Neural crest cell (in vitro differentiated cells): ENCODE measurements at places on chromosomes 2 and 18. TPM values are rescaled to one million over a fixed set of nuclear protein-coding genes. Genes with fewer than 3 reads are reported as not detected.

GRCh38 chr2:151150331-151151320 is 111.0 kb downstream of the RBM43 start:
- no peak overlapping the region for H3K27ac ChIP-seq
- no peaks in the 10 kb centered on the region for H3K36me3 ChIP-seq
- no peaks in the 10 kb centered on the region for H3K27me3 ChIP-seq
- no peak for DNase-seq

GRCh38 chr2:204692790-204693189 is 147.5 kb downstream of the PARD3B start:
- H3K4me3 ChIP-seq: no peak overlapping the region
- DNase-seq: no peak

DNA sequence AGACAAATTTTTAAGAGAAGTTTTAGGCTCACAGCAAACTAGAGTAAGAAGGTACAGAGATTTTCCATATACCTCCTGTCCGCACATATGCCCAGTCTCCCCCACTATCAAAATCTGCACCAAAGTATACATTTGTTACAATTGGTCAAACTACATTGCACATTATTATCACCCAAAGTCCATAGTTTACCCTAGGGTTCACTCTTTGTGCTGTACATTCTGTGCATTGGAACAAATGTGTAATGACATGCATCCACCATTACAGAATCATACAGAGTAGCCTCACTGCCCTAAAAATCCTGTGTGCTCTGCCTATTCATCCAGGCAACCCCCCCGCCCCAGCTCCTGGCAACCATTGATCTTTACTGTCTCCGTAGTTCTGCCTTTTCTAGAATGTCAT is 61.7 kb upstream of the SPRED2 start:
- no peak for DNase-seq
- H3K36me3 ChIP-seq: no peaks in the 10 kb centered on the region
- peaks cover 18% of the 10 kb centered on the region for H3K4me1 ChIP-seq
- no peak overlapping the region for H3K4me3 ChIP-seq

- no peak overlapping the region for H3K4me3 ChIP-seq
- DNase-seq: no peak
- H3K36me3 ChIP-seq: no peaks in the 10 kb centered on the region
- no peaks in the 10 kb centered on the region for H3K27me3 ChIP-seq
Measured at GRCh38 chr2:158921599-158922408, 46.6 kb upstream of the TANC1 start.

DNA sequence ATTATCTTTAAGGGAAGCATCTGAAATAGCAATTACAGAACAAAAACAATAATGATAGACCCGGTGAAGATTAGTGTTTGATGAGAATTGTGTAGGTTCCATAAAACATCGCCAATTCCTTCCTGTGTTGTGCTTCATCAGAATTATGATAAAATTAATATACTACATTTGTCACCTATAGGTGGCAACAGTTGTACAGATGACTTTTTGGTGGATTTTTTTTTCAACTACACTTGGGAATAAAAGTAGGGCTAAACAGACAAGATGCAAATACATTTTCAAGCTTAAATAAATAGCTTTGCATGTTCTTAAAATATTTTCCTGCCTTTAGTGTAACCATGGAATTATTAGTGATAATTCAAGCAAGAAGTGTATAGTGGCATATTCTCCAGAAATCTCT is 7.0 kb upstream of the LYPD1 start:
- no peaks in the 10 kb centered on the region for H3K36me3 ChIP-seq
- no peak overlapping the region for H3K27ac ChIP-seq
- DNase-seq: no peak
- H3K4me1 ChIP-seq: peaks cover 4% of the 10 kb centered on the region
- no peak overlapping the region for H3K4me3 ChIP-seq

DNA sequence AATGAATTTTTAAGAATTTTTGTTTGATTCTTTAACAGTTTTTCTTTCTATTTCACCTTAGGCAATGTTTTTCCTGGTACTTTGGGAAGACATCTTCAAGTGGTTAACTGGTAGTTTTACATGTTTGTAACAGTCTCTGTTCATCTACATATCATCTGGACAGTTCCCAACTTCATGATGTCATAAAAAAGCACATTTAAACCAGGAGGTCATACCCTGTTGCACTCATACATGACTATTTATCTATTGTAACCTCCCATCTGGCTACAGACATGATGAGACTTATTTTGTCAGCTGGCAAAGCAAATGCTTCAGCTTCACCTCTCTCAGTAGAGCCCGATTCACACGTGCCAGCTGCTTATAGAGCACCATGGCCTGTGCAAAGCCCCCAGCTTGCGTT is 99.8 kb upstream of the YPEL5 start:
- no peak overlapping the region for H3K4me3 ChIP-seq
- no peak for DNase-seq
- no peak overlapping the region for H3K27ac ChIP-seq
- no peaks in the 10 kb centered on the region for H3K36me3 ChIP-seq
- H3K4me1 ChIP-seq: no peaks in the 10 kb centered on the region
- peaks cover 22% of the 10 kb centered on the region for H3K27me3 ChIP-seq

DNA sequence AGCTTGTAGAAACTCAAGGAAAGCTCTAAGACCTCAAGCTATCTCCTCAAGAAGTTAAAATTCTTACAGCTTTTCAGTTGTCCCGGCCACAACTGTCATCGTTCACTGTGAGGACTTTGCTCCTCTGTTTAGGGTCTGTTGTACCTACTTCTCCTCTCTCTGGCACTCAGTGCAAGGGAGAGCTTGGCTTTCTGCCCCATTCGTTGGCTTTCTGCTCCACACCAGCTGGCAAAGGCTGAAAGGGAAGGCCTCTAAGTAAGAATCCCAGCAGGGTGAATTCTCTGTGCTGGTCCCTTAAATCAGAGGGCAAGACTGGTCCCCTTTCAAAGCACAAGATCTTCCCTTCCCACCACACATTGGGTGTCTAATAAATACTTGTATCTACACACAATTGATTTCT is 17.3 kb downstream of the ZBTB7C start:
- H3K4me1 ChIP-seq: peaks cover 24% of the 10 kb centered on the region
- H3K27me3 ChIP-seq: no peaks in the 10 kb centered on the region
- no peak overlapping the region for H3K27ac ChIP-seq
- H3K4me3 ChIP-seq: no peak overlapping the region
- H3K36me3 ChIP-seq: no peaks in the 10 kb centered on the region

GRCh38 chr2:231295363-231295655 is 96.9 kb downstream of the ARMC9 start:
- no peaks in the 10 kb centered on the region for H3K27me3 ChIP-seq
- no peak overlapping the region for H3K27ac ChIP-seq
- no peaks in the 10 kb centered on the region for H3K36me3 ChIP-seq
- H3K4me3 ChIP-seq: no peak overlapping the region
- DNase-seq: no peak

- no peak overlapping the region for H3K27ac ChIP-seq
- no peak overlapping the region for H3K4me3 ChIP-seq
- H3K27me3 ChIP-seq: no peaks in the 10 kb centered on the region
- peaks cover 30% of the 10 kb centered on the region for H3K36me3 ChIP-seq
Measured at GRCh38 chr2:235868224-235868623, 300.0 kb downstream of the GBX2 start.

- no peaks in the 10 kb centered on the region for H3K4me1 ChIP-seq
- no peak overlapping the region for H3K27ac ChIP-seq
- no peak overlapping the region for H3K4me3 ChIP-seq
- no peak for DNase-seq
- peaks cover 7% of the 10 kb centered on the region for H3K36me3 ChIP-seq
Measured at GRCh38 chr2:74979844-74980243, 21.4 kb downstream of the POLE4 start.

GRCh38 chr2:68907920-68908253 is 36.7 kb upstream of the BMP10 start:
- no peak for DNase-seq
- H3K4me1 ChIP-seq: no peaks in the 10 kb centered on the region
- H3K36me3 ChIP-seq: no peaks in the 10 kb centered on the region
- peaks cover 6% of the 10 kb centered on the region for H3K27me3 ChIP-seq

- no peaks in the 10 kb centered on the region for H3K36me3 ChIP-seq
- H3K27me3 ChIP-seq: no peaks in the 10 kb centered on the region
- H3K4me3 ChIP-seq: no peak overlapping the region
- peaks cover 19% of the 10 kb centered on the region for H3K4me1 ChIP-seq
Measured at GRCh38 chr2:30332791-30333453, 101.6 kb downstream of the LBH start.

- DNase-seq: no peak
- H3K36me3 ChIP-seq: peaks cover 9% of the 10 kb centered on the region
- no peak overlapping the region for H3K27ac ChIP-seq
- no peak overlapping the region for H3K4me3 ChIP-seq
Measured at GRCh38 chr18:54086863-54087262, 137.6 kb downstream of the MBD2 start.

- no peak for DNase-seq
- peaks cover 4% of the 10 kb centered on the region for H3K36me3 ChIP-seq
- no peak overlapping the region for H3K27ac ChIP-seq
- H3K27me3 ChIP-seq: peaks cover 12% of the 10 kb centered on the region
- peaks cover 9% of the 10 kb centered on the region for H3K4me1 ChIP-seq
- H3K4me3 ChIP-seq: peak overlapping the region; percentile 88
Measured at GRCh38 chr2:6866982-6867381, 1.3 kb upstream of the CMPK2 start.

DNA sequence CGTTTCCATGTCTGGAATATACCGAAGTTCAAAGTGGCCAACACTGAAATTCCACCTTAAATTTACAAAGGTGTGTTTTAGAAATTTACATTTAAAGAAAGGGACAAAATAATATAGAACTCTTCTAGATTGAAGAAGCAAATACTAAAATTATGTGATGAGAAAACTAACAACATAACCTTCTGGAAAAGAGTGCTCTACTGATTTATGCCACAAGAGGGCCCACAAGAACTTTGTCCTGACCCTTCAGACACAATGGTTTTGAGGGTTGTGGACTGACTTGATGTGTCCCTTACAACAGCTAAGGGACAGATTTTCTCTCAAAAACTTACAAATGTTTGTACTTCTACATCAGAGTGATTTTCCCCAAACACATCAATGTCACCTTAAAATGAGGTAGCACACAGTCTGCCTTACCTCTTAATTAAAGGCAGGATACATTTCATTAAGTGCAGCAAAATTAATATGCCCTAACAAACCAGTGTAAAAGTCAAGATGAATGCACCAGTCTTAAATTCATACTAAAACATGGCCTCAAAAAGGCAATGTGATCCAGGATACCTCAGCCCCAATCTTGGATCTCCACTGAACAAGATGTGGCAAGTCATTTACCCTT is 36.2 kb downstream of the EIF2AK3 start:
- peaks cover 6% of the 10 kb centered on the region for H3K36me3 ChIP-seq
- H3K4me3 ChIP-seq: no peak overlapping the region
- peak; percentile 43 for DNase-seq

- no peak overlapping the region for H3K27ac ChIP-seq
- no peaks in the 10 kb centered on the region for H3K27me3 ChIP-seq
- H3K36me3 ChIP-seq: peaks cover 16% of the 10 kb centered on the region
- DNase-seq: no peak
Measured at GRCh38 chr2:167271932-167272331, 383.7 kb downstream of the XIRP2 start.

DNA sequence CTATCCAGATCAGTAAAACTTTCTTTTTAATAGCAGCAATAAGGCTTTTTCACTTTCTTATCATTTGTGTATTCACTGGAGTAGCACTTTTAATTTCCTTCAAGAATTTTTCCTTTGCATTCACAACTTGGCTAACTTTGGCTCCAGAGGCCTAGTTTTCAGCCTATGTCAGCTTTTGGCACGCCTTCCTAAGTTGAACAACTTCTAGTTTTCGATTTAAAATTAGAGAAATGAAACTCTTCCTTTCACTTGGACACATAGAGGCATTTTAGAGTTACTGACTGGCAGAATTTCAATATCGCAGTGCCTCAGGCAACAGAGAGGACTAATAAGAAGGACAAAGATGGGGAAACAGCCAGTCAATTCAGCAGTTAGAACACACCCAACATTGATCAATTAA is 577.4 kb downstream of the DSC3 start:
- no peaks in the 10 kb centered on the region for H3K27me3 ChIP-seq
- no peaks in the 10 kb centered on the region for H3K36me3 ChIP-seq
- no peak for DNase-seq
- H3K4me3 ChIP-seq: no peak overlapping the region
- H3K4me1 ChIP-seq: peaks cover 5% of the 10 kb centered on the region

- peak; percentile 20 for DNase-seq
- H3K4me3 ChIP-seq: no peak overlapping the region
- H3K27ac ChIP-seq: no peak overlapping the region
- H3K27me3 ChIP-seq: peaks cover 5% of the 10 kb centered on the region
Measured at GRCh38 chr2:71801969-71802368, 345.7 kb downstream of the CYP26B1 start.

- DNase-seq: no peak
- no peaks in the 10 kb centered on the region for H3K36me3 ChIP-seq
- H3K27me3 ChIP-seq: peaks cover 2% of the 10 kb centered on the region
- no peak overlapping the region for H3K27ac ChIP-seq
Measured at GRCh38 chr2:100742277-100743254, 77.4 kb upstream of the NPAS2 start.

DNA sequence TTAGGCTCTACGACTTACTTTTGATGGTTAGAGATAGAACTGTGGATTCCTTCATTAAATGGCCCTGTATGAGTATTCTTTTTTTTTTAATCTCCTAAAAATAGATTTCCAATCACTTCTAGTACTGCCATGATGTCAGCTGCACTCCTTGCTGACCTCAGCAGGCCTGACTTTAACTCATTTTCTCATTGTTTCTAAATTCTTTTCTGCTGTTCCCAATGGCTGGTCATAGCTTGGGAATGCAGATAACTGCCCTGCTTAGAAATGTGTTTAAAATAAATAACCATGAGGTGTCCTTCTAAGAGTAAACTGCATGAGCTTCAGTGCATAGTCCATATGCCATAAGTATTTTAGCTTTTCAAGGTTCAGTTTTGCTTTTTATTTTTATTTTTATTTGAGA is 15.7 kb downstream of the CCDC85A start:
- H3K27ac ChIP-seq: no peak overlapping the region
- H3K4me1 ChIP-seq: no peaks in the 10 kb centered on the region
- H3K36me3 ChIP-seq: no peaks in the 10 kb centered on the region
- no peak for DNase-seq

Gene DNAJC5G
- total RNA-seq: not detected in 2 replicates

Gene RAB6D
- total RNA-seq: 0.42 and 0.52 TPM in 2 replicates

Gene SH3BP4
- total RNA-seq: 32.1 and 37.1 TPM in 2 replicates

Gene CAPN13
- total RNA-seq: not detected in 2 replicates

Gene C2orf42
- total RNA-seq: 19.5 and 20.7 TPM in 2 replicates

Gene SGPP2
- not detected in 2 replicates for total RNA-seq

Gene WNT6
- not detected in 2 replicates for total RNA-seq

Gene SPATS2L
- 24.1 and 24.9 TPM in 2 replicates for total RNA-seq

Gene SF3B6
- total RNA-seq: 89.5 and 94.3 TPM in 2 replicates

Gene EPHA4
- 105 and 108 TPM in 2 replicates for total RNA-seq

Gene CCDC102B
- total RNA-seq: 6.5 and 7.5 TPM in 2 replicates

Gene METAP1D
- 11.0 and 13.4 TPM in 2 replicates for total RNA-seq

Gene SAG
- not detected in 2 replicates for total RNA-seq
